ENCODE measurements at places on chromosomes 11 and 22. TPM values are rescaled to one million over a fixed set of nuclear protein-coding genes. Genes with fewer than 3 reads are reported as not detected.
A peak's percentile ranks its signal among the peaks of the same experiment; 100 is the strongest.

GRCh38 chr22:47210686-47211085 lies 448.2 kb downstream of the TBC1D22A start:
- ATAC-seq, result no peak

- no peak for ATAC-seq
Observed at GRCh38 chr11:64802370-64803157, 450 bp downstream of the MAP4K2 start.

DNA sequence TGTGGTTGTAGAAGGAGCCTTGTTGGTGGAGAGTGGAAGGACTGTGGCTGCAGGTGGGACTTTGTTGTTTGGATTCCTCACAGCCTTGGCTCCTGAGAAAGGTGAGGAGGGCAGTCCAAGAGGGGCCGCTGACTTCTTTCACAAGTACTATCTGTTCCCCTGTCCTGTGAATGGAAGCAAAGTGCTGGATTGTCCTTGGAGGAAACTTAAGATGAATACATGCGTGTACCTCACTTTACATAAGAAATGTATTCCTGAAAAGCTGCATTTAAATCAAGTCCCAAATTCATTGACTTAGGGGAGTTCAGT lies 2.4 kb downstream of the FUT4 start:
- no peak for ATAC-seq

GRCh38 chr11:31856248-31856647 lies 45.1 kb upstream of the PAX6 start:
- ATAC-seq, result no peak

GRCh38 chr11:12536566-12536965 lies 137.7 kb upstream of the TEAD1 start:
- no peak for ATAC-seq

- no peak for ATAC-seq
Observed at GRCh38 chr11:105548359-105548758, 61.5 kb upstream of the GRIA4 start.

DNA sequence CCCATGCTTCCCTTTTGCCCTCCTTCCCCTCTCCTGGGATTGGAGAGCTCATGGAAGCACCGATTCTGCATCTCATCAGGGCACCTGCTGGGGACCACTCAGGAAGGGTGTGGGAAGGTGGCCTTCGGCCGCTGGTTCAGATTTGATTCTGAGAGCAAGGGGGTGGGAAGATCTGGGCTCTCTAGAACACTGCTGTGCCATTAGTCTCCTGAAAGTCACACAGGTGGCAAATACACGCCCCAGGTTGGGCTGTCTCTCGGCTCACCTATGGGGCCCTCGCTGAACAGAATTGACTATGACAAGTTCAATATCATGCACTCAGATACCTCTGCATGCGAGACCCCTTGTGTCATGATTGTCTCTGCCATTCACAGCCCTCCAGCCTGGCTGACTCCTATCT lies 12.8 kb upstream of the APOBEC3A start:
- no peak for ATAC-seq

- ATAC-seq, result no peak
Observed at GRCh38 chr11:12831471-12832202, 157.4 kb downstream of the TEAD1 start.

- peak; percentile 62 for ATAC-seq
Observed at GRCh38 chr11:43923406-43924111, 18.9 kb upstream of the C11orf96 start.

GRCh38 chr22:43136255-43136654 lies 6.9 kb downstream of the MCAT start:
- ATAC-seq, result peak; percentile 55

DNA sequence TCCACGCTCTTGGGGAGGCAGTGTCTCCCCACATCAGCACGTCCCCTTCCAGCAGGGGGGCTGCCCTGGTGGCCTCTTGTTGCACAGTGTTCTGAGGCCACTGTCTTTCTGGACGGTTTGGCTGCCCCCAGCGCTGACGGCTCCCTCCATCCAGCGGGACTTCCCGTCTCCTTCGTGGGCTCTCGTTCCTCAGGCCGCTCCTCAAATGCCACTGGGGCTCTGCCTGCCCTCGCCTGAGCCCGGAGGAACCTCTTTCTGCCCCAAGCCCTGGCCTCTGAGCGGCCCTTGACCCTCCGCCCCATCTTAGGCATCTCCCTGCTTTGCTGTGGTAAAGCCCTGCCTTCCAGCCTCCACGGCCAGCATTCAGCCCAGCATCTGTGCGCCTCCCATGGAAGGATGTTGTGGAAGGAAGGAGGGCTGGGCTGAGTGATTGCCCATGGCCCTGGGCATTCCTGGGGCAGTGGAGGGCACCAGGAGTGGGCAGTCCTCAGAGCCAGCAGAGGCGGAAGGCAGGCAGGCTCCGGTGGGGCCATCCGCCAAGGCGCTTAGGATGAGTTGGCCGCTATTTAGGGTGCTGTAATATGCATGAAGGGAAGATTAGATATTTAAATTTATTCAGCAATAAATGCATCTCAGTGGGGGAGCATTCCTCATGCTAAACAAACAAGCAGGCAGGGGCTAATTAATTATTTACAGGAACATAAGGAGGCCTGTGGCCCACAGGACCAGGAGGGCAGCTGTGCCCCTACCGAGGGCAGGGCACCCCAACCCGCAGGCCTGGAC lies 17.8 kb downstream of the OTUB1 start:
- ATAC-seq, result peak; percentile 34

DNA sequence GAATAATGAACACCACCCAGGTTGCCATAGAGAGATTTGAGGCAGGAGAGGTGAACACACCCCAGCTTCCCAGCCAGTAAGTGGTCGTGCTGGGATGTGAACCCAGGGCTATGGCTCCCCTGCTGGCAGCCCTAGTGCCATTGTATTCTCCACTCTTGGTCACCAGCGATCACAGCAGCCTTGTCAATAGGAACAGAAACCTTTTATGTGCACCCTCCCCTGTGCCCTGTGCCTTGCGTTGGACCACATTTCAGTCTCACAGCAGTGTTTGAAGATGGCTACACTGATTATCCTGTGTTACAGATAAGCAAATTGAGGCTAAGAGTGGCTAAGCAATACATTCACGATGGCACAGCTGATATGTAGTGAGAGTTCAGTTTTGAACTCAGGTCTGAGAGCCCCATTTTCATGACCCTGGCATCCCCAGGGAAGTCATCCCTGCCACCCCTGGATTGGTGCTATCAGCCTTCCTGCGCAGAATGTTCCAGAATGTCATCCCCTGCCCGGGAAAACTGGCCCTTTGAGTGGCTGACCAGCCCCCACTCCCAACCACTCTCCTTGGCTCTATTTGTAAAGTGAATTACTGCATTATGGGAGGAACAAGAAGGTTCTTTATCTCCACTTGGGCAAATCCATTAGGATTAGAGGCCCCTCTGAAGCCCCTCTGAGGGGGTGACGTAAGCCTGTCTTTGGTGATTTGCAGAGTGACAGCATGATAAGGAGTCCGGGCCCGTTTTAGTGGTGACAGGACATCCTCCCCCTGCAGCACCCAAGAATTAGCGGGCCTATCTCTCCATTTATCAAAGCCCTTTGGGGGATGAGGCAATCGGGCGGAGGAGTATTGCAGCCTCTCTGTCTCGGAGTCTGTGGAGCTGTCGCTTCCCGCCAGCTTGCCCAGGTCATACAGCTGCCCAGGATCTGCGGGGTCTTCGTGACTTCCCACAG lies 30.9 kb downstream of the SMIM38 start:
- no peak for ATAC-seq

DNA sequence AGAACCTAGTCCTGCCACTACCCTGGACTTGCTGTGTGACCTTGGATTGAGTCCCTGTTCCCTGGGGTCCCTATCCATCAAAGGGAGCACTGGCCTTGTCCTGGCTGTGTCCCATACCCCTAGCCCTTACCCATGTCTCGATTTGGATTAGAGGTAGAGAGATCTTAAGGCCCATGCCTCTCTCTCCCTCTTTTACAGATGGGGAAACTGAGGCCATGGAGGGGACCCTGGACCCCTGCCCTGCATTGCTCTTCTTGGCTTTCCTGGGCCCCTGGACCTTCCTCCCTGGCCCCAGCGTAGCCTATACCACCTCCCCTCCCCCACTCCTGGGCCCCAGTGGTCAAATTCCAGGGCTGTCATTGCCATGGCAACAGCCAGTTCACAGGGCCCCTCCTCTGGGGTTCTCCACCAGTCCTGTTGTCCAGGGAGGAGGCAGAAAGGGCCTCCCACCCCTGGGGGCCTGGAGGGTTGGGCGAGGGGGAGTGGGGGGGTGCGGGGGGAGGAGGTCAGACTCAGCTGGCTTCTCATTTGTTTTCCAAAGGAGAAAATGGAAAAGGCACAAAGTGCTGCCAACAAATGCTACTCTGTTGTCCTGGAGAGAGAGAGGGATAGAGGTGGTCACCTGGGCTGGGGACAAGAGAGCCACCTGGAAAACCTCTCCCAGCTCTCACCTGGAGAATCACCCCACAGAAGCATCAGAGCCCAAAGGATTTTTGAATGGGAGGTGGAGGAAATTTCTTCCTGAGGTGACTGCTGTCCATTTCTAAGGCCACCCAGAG lies 23.3 kb downstream of the ARHGEF17 start:
- ATAC-seq, result peak; percentile 61

GRCh38 chr11:32722255-32722654 lies 72.2 kb downstream of the CCDC73 start:
- ATAC-seq, result no peak

DNA sequence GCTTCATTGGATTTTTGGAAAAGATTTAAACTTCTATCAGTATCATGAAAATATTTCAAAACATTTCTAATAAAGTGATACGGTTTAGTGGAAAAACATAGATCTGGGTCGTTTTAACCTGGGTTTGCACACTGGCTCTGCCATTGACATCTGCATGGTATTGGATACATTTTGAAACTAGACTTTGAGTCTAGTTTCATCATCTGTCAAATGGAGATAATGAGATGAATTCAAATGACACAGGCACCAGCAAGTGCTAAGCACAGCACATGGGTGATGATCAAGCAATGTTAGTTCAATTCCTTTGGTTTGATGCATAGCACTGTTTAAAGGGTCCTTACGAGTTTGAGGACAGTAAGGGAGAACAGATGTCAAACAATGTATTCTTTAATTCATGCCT lies 819.0 kb upstream of the CCDC90B start:
- ATAC-seq, result no peak

DNA sequence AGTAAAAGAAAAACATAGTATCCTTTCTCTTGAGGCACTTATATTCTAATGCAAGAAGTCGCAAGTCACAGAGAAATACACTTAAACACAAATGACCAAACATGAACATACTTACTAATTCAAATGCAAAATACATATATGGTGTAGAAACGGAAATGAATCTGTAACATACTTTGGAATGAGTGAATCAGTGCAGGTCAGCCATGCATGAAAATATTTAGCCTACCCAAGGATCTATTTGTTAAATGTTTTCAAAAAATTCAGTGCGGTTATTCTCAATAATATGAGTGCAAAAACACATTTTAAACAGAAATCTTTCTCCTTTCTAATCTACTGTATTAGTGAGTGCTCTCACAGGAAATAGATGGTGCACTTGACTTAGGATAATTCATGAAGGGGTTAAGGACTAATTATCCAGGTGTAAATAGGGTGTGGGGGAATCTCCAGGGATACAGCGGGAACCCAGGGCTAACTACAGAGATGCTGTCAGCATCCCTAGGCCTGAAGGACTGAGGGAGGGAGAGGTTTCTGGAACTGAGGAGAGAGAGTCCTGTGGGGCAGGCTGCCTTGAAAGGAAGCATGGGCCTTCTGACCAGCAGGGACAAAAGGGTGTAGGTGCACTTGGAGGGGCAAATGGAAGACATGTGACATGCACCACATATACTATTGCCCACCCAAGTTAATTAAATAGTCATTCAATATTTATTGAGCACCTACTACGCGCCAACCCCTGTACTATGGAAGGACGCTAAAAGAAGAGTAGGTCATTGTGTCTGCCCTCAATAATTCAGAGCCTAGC lies 139.2 kb downstream of the MAML2 start:
- ATAC-seq, result no peak

DNA sequence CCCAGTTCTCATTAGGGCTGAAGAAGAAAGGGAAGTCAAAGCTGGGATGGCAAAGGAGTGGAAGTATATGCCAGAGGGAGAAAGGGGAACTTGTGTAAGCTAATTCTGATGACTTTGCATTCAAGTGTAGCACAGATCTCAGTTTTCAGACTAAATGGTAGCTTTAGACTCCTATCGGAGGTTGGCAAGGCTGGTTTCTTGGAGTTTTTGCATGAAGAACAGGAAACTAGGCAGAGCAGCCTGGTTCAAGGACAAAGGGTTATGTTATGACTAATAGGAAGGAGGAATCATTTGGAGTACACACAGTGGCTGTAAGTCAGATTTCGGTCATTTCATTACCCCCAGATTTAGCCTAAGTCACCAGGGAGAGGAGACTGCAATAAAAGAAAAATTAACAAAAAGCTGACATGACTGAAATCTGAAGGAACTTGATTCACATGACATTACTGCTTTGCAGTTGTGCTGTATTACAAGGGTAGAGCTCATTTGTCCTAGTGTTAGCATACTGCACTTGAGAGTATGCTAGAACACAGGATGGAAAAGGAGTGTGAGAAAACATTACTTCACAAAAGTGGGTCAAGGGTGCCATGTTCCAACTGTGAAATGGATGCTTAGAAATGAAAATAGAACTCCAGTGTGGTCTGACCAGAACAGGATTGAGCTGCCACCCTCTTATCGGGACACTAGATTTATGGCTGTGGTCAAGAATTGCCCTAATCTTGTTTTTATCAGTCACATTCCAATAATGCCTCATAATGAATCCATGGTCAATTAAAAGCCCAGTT lies 23.6 kb downstream of the ADM start:
- ATAC-seq, result no peak

DNA sequence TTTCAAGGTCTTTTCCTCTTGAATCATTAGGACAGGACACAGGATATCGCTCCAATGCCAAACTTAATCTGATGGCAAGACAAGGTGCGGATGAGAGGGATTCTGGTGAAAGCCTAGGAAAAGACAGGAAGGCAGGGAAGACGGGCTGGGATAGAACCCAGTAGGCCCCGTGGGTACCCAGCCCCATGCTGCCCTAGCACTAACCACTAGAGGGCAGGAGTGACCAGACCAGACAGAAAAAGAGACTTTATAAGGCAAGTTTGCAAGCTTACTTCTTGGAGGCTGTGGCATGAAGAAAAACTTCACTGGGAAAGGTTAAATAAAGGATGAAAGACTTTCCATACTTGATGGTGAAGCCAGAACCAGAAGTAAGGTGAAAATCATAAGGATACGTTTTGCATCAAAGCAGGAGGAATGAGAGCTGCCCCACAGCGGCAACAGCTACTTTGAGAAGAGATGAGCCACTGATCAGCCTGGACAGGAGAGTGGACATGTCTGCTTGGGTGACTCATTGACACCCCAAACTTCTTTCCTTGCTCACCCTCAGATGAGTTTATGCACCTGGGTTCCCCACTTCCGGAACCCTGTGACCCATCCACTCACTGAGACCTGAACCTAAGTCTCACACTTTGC lies 39.8 kb downstream of the SYN3 start:
- peak; percentile 69 for ATAC-seq

- peak; percentile 64 for ATAC-seq
Observed at GRCh38 chr11:117144477-117145392, 648 bp downstream of the PAFAH1B2 start.

- peak; percentile 69 for ATAC-seq
Observed at GRCh38 chr11:88799771-88800500, 265.8 kb downstream of the GRM5 start.

OLFML1 gene
- 0.53 TPM for total RNA-seq

SOX6 gene
- total RNA-seq, result 4.2 TPM

TECTA gene
- 15.8 TPM for total RNA-seq

ARHGAP8 gene
- 3.6 TPM for total RNA-seq

NAT10 gene
- 21.5 TPM for total RNA-seq

RFPL1 gene
- 0.50 TPM for total RNA-seq

DEUP1 gene
- 0.14 TPM for total RNA-seq

GRM5 gene
- total RNA-seq, result 6.6 TPM

LRRC74B gene
- total RNA-seq, result 0.57 TPM

RFPL2 gene
- 0.50 TPM for total RNA-seq

OR51B5 gene
- total RNA-seq, result not detected
